GM12878 (cell line): ENCODE measurements at places on chromosomes 12 and 14. TPM values are rescaled to one million over a fixed set of nuclear protein-coding genes. Genes with fewer than 3 reads are reported as not detected.

The KRT5 gene
- not detected in 2 replicates for total RNA-seq

DNA sequence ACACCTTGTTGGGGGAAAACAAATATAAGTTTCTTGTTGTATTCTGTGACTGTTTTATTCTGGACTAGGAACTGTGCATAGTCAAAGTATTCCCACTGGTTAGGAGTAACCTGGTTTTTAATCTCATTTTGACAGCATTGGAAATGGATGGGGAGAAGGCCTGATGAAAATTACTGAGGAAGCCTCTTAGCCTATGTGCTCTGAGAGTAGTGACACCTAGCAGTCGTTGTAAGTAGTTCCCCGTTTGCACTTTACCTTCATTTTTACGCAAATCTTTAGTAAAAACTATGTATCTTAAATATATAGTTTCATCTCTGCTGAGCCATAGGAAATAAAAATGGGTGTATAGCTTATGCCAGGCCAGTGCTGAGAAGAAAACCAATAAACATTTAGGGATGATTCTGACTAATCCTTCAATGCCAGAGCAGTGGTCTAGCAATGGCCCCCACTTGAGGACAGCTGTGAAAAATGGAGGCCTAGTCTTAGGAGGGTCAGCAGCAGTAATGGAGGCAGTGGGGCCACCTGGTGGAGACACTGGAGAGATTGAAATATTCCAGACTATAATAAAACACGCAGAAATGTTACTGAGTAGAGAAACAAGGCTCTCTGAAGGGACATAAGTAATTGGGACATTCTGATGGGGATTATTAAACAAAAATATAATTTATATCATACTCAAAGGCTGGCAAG, 133.2 kb upstream of the NOVA1 start:
- H3K4me3 ChIP-seq, result no peak overlapping the region
- H3K36me3 ChIP-seq, result no peaks in the 10 kb centered on the region
- no peak for DNase-seq

The COX8C gene
- not detected in 2 replicates for total RNA-seq

The C3AR1 gene
- total RNA-seq, result 0.10 and 0.19 TPM in 2 replicates

The P2RX2 gene
- not detected in 2 replicates for total RNA-seq

DNA sequence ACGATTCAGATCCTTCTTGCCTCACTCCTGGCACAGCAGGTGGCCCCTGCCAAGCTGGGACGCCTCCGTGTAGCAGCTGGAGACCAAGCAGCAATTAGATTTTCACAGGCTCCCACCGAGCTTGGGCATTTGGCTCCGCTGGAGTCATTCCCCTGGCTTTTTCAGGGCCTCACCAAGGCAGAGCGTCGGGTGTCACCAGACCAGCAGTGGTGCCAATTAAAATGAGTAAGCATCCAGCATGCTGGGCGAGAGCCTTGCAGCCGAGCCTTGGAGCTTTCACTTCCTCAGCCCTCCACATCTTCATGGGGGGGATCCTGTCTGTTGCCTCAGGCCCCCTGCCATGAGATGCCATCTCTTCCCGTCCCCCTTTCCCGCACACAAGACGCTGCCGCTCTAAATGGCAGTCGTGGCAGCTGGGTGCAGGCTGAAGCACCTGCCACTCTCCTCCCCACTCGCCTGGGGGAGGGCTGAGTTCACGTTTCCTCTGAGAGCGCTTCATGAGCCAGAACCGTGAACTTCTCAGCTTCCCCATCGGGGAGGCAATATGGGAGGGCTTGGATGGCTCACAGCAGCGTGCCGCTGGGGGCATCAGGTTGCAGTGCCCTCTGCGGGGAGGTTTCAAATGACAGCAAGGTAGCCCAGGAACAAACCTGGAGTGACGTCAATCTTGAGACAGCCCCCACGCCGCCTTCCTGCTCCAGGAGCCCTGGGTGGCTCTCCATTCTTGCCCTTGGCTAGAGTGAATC, 11.7 kb downstream of the TPCN1 start:
- H3K4me3 ChIP-seq, result no peak overlapping the region; the same call in 1 of the 2 replicates
- H3K27ac ChIP-seq, result peak overlapping the region; percentile 86
- H3K4me1 ChIP-seq, result peaks cover 57% of the 10 kb centered on the region
- H3K36me3 ChIP-seq, result peaks cover 9% of the 10 kb centered on the region
- H3K27me3 ChIP-seq, result no peaks in the 10 kb centered on the region

GRCh38 chr14:35878272-35879150, 52.4 kb downstream of the BRMS1L start:
- H3K36me3 ChIP-seq, result no peaks in the 10 kb centered on the region
- no peak overlapping the region for H3K4me3 ChIP-seq
- 0 out of 2 replicates have a peak, but pooled peaks cover 4% of the 10 kb centered on the region for H3K4me1 ChIP-seq
- H3K27me3 ChIP-seq, result no peaks in the 10 kb centered on the region
- no peak for DNase-seq

The C14orf132 gene
- 0.05 and 0.19 TPM in 2 replicates for total RNA-seq

GRCh38 chr12:54222609-54223008, 33.8 kb upstream of the SMUG1 start:
- H3K27ac ChIP-seq, result no peak overlapping the region
- no peak overlapping the region for H3K4me3 ChIP-seq
- peaks cover 6% of the 10 kb centered on the region for H3K4me1 ChIP-seq
- H3K27me3 ChIP-seq, result no peaks in the 10 kb centered on the region; the same call in 1 of the 2 replicates

The SMARCC2 gene
- total RNA-seq, result 67.1 and 68.6 TPM in 2 replicates

DNA sequence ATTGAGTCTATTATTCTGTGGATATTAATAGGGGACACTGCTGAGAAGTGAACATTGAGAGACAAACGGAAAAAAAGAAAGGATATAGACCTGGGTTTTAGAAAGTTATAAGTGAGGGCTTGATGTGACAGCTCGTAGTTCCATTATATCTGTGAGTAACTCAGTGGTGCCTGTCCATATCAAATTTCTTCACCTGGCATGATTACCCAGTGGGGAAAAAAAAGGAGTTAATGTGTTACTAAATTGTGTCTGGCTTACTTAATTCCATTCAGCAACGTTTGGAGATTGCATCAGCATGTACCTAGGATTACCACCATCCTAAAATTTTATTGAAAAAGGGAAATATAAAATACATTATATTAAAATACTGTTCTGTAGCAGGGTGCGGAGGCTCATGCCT, 1249.9 kb downstream of the SLC16A7 start:
- no peak for DNase-seq
- H3K4me3 ChIP-seq, result no peak overlapping the region
- H3K36me3 ChIP-seq, result no peaks in the 10 kb centered on the region
- H3K4me1 ChIP-seq, result no peaks in the 10 kb centered on the region
- H3K27ac ChIP-seq, result no peak overlapping the region

The ZC2HC1C gene
- total RNA-seq, result 1.1 and 1.7 TPM in 2 replicates

- peaks cover 5% of the 10 kb centered on the region for H3K36me3 ChIP-seq
- peak; percentile 88 for DNase-seq
- H3K4me1 ChIP-seq, result peaks cover 73% of the 10 kb centered on the region
- H3K27me3 ChIP-seq, result no peaks in the 10 kb centered on the region
- H3K27ac ChIP-seq, result peak overlapping the region; percentile 99
- H3K4me3 ChIP-seq, result peak overlapping the region; percentile 61
These were observed 13.6 kb downstream of the TTC9 start for GRCh38 chr14:70655110-70655826.

DNA sequence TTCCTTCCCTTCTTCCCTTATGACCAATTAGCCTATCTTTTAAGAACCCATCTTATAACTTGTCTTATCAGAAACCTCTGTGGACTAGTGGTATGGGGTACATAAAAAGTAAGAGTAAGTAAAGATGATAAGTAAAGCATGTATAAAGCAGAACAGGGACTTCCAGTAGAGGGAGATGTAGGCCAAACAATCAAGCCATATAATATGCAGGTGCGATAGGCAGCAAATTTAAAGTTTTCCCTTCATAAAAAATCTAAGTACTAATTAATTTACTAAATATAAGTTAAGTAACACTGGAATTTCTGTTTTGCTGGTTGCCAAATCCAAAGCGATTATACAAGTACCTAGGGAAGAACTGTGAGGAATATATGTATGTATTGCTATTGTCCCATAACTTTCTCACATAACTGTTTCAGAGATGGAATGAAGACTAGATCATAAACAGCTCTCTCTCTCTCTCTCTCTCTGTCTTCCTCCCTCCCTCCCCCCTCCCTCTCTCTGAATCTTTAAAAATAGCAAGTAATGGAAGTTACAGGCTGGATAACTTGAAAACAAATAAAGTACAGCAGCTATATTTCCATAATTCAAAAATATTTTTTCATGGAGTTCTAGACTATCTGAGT, 25.7 kb downstream of the METTL25 start:
- H3K27me3 ChIP-seq, result no peaks in the 10 kb centered on the region
- H3K27ac ChIP-seq, result no peak overlapping the region

- no peaks in the 10 kb centered on the region for H3K4me1 ChIP-seq
- no peak for DNase-seq
- H3K27me3 ChIP-seq, result no peaks in the 10 kb centered on the region; the same call in 1 of the 2 replicates
These were observed 10.4 kb downstream of the BEST3 start for GRCh38 chr12:69688471-69689427.

- no peak overlapping the region for H3K27ac ChIP-seq
- no peaks in the 10 kb centered on the region for H3K27me3 ChIP-seq
- H3K4me1 ChIP-seq, result no peaks in the 10 kb centered on the region
These were observed 215.4 kb upstream of the DIO2 start for GRCh38 chr14:80426683-80427082.

The SIRT4 gene
- 0.31 and 0.74 TPM in 2 replicates for total RNA-seq

The CSRP2 gene
- total RNA-seq, result 1.0 and 1.6 TPM in 2 replicates

The ANKS1B gene
- total RNA-seq, result not detected in 2 replicates

DNA sequence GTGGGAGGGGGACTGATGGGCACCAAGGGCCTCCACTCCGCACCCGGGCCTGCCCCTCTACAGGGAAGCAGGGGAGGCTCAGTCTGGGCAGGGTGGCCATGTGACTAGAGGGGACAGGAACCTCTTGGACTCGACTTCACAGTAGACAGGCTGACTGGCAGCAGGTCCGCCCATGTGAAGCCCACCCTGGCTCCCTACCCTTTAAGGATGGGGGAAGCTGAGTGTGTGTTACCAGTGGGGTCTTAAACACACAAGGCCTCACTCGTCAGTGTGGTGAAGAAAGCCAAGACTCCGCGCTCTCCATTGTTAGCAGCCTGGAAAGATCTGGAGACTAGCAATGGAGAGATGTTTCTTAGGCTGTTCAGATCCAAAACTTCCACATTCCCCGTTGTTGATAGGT, 52.4 kb downstream of the ANAPC7 start:
- DNase-seq, result no peak
- H3K27me3 ChIP-seq, result no peaks in the 10 kb centered on the region
- no peak overlapping the region for H3K27ac ChIP-seq
- peaks cover 23% of the 10 kb centered on the region for H3K36me3 ChIP-seq
- no peak overlapping the region for H3K4me3 ChIP-seq

GRCh38 chr12:93402333-93403311, 24.9 kb downstream of the NUDT4 start:
- no peaks in the 10 kb centered on the region for H3K4me1 ChIP-seq
- H3K36me3 ChIP-seq, result peaks cover 22% of the 10 kb centered on the region
- H3K27ac ChIP-seq, result no peak overlapping the region
- H3K27me3 ChIP-seq, result no peaks in the 10 kb centered on the region
- no peak overlapping the region for H3K4me3 ChIP-seq
- DNase-seq, result no peak

GRCh38 chr14:102606296-102606695, 13.8 kb downstream of the RCOR1 start:
- H3K36me3 ChIP-seq, result no peaks in the 10 kb centered on the region
- peak overlapping the region; percentile 51 for H3K27ac ChIP-seq
- H3K4me1 ChIP-seq, result peaks cover 52% of the 10 kb centered on the region
- H3K4me3 ChIP-seq, result peak overlapping the region; percentile 10; the same call in 1 of the 2 replicates
- H3K27me3 ChIP-seq, result no peaks in the 10 kb centered on the region

The RERGL gene
- total RNA-seq, result 0.29 TPM in 1 of 2 replicates, not detected in the other

DNA sequence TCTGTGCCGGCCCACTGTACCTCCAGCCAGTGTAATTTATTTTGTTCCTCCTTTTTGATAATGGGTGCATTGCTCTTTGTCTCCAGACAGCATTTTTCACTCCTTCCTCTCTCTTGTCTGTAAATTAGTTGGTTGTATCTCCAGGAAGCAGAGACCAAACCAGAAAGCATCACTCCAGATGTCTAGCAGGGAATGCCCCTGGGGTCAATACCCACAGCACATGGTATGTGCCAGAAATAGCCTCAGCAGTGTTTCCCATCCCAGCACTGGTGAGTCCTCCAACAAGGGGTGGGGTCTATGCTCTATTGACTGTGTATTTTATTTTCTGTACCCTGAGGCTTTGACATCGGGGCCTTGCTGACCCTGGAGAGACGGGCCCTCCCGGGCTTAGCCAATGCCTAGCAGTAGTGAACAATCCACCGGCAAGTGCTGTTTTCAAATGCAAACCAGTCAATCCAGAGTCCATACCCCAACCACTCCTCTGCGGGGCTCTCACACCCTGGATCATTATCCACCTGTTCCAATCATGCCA, 50.2 kb upstream of the FZD10 start:
- no peaks in the 10 kb centered on the region for H3K4me1 ChIP-seq
- no peak overlapping the region for H3K4me3 ChIP-seq
- DNase-seq, result no peak
- H3K27me3 ChIP-seq, result no peaks in the 10 kb centered on the region
- H3K36me3 ChIP-seq, result no peaks in the 10 kb centered on the region

The IL26 gene
- total RNA-seq, result not detected in 2 replicates

- H3K27me3 ChIP-seq, result no peaks in the 10 kb centered on the region
- no peaks in the 10 kb centered on the region for H3K4me1 ChIP-seq
- no peak for DNase-seq
- H3K36me3 ChIP-seq, result no peaks in the 10 kb centered on the region
- no peak overlapping the region for H3K4me3 ChIP-seq
- no peak overlapping the region for H3K27ac ChIP-seq
These were observed 61.6 kb upstream of the PSMC1 start for GRCh38 chr14:90194706-90195105.

- no peak overlapping the region for H3K4me3 ChIP-seq
- H3K36me3 ChIP-seq, result no peaks in the 10 kb centered on the region
- no peaks in the 10 kb centered on the region for H3K4me1 ChIP-seq
These were observed 27.7 kb downstream of the FIGNL2 start for GRCh38 chr12:51820526-51821439.

The MARCHF9 gene
- total RNA-seq, result 25.5 and 26.7 TPM in 2 replicates

DNA sequence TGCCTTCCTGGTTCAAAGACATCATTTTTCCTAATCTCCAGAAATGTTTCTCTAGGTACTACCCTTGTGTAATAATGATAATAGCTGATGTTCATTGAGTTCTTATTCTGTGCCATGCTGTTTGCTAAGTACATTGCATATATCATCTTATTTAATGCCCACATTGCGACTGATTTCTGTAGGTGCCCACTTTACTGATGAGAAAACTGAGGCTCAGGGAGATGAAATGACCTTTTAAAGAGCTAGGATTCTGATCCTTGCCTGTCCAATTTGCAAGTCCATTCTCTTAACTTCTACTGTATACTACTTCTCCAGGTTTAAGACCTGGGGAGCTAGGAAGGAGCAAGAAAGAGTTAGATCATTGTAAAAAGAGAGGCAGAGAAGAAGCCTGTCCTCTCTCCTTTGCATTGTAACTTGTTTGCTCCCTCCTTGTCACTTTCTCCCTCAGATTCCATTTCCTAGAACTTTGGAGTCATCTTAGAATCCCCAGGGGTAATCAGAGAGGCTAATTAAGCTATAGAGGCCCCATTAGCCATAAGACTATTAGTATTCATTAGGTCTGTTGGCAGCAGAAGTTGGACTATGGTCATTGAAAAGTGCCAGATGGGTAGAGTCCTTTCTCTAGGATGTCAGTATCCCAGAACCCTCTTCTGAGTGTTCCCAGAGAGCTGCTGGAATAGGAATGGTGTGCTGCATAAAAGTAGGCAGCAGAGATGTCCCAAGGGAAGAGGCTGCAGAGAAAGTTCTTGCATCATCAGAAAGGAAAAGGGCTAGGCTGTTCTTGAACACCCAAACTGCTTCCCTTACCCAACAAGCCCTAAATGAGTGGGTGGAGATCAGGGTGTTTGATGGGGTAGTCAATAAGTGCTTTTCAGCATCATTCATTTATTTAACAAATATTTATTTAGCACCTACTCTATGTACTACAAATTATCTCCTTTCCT, 3.1 kb downstream of the DGKA start:
- H3K27me3 ChIP-seq, result no peaks in the 10 kb centered on the region
- peaks cover 8% of the 10 kb centered on the region; the same call in 1 of the 2 replicates for H3K4me1 ChIP-seq
- no peak overlapping the region for H3K4me3 ChIP-seq
- no peak for DNase-seq
- no peaks in the 10 kb centered on the region; the same call in 1 of the 2 replicates for H3K36me3 ChIP-seq

The KITLG gene
- total RNA-seq, result 0.32 and 0.51 TPM in 2 replicates

The GPR68 gene
- total RNA-seq, result 2.1 and 2.4 TPM in 2 replicates

The CFAP251 gene
- total RNA-seq, result 0.85 and 0.97 TPM in 2 replicates
